Sciatic nerve (tissue), 2 donors: ENCODE measurements at places on chromosomes 7 and 10.

- DNase-seq: no peak
Measured at GRCh38 chr7:76326646-76327233, 24.3 kb downstream of the HSPB1 start.

- peak; percentile 91 for DNase-seq
Measured at GRCh38 chr7:66204822-66205740, at the start of gene TPST1. TPST1 (plus strand) TSS chr7:66205334; CDS start chr7:66240426, 35,092 bp downstream.

DNA sequence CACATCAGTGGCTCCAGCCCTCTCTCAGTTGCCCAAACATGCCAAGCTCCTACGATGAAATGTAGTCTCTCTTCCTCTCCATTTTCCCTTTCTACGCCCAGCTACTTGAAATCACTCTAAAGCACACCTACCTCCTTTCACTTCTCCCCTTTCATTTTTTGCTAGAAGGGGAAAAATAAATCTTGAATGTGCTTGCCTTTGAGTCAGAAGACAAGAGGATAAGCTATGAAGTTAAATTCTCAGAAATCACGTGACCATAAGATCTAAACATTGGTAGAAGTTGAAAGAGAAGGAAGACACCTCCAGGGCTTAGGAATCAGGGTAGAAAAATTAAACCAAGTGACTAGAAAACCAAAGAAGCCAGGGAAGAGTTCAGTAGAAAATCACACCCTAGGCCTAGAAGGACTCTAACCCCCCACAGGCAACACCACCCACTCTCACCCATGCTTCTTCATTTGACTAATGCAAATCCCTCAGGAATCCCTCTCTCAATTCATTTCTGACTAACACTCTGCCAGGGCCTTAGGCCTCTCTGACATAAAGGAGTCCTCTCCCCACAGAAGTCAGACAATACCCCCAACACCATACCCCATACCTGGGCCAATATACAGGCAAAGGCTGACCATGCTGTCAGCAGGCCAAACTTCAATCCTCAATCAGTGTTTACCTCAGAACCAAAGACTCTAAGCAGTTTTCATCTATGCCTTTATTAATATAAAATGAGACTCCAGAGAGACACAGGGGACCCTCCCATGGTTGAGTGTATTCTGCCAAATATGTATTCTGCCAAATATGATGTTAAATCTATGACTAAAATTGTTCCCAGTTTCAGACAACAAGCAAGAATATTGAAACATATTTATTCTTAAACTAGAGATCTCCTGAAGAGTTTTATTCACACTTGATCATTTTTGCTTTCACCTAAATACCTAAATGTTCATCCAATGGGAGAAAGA, 84.8 kb downstream of the ELMO1 start:
- no peak for DNase-seq

GRCh38 chr7:105723572-105723971, 142.3 kb upstream of the EFCAB10 start:
- no peak for DNase-seq
